ENCODE measurements at places on chromosomes 2 and 18.
A peak's percentile ranks its signal among the peaks of the same experiment; 100 is the strongest.

- DNase-seq, result no peak
Observed at GRCh38 chr2:207792244-207792785, 22.6 kb upstream of the FZD5 start.

GRCh38 chr18:45341454-45341853 lies 273.8 kb upstream of the SLC14A2 start:
- no peak for DNase-seq

DNA sequence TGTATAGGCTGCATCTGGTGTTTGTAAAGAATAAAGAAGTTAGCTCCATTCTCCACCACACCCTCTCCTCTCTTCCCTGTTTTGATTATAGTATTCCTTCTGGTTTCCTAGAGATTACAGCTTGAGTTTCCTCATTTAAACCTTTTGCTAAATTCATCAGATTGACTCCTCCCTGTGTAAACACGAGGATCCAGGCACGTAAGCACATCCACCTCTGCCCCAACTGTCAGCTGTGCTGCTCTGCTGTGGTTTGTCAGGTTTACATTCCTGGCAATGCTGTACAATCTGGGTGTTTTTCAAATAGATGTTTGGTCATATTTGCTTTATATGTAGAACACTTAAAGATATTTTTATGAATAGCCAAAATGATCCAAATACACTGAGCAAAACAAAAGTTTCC lies 302.8 kb downstream of the PTGR3 start:
- peak; percentile 39 for DNase-seq

DNA sequence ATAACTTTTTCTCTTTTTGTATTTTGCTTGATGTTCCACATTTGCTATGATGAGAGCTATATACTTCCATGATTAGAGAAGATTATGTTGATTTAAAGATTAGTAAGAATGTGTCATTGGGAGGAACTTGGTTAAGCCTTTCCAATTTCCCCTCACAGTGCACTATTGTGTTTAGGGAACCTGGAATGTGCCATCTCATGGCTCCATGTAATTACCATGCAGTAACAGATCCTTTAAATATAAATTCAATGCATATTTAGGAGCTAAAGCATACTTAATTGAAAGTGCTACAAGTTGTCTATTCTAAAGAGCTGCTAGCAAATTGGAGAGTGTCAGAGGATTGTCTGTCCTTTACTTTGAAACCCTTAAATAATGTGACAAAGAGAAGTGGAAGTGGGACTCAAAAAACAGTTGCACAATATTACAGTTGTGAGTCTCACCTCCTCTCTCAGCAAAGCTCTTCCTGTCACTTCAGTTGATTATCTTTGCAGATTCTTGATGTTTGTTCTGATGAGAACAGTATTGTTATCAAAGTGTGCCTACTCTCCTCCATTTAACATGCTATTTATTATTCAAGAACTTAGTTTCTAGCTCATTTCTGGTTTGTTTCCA lies 1162.7 kb upstream of the ZEB2 start:
- no peak for DNase-seq

DNA sequence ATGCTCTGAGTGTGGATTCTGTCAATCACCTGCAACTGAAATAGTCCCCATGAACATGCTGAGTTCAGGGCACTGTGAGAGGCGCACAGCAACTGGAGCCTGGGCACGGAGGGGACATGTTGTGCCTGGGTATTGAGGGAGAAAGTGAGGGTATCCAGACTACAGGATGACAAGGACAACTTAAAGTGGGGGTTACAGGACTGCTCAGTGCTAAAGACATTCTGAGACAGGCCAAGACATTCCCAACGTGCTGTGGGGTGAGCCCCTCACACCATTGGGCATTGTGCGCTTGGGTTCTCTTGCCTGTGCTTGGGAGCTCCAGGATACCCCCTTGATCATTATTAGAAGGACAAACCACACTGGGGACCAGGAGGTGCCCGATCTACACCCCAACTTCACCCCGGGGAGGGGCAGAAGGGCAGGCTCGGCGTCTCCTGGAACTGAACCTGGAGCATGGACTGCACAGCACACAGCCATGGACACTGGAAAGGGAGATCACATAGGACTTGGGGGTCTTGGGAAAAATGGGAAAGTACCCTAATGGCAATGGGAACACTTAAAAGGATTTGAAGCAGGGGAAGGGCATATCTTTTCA lies 72.5 kb upstream of the HDAC4 start:
- DNase-seq, result no peak

- DNase-seq, result no peak
Observed at GRCh38 chr18:47150824-47151366, 595 bp upstream of the HDHD2 start.

- DNase-seq, result no peak
Observed at GRCh38 chr2:134254824-134255223, 952 bp downstream of the MGAT5 start.

DNA sequence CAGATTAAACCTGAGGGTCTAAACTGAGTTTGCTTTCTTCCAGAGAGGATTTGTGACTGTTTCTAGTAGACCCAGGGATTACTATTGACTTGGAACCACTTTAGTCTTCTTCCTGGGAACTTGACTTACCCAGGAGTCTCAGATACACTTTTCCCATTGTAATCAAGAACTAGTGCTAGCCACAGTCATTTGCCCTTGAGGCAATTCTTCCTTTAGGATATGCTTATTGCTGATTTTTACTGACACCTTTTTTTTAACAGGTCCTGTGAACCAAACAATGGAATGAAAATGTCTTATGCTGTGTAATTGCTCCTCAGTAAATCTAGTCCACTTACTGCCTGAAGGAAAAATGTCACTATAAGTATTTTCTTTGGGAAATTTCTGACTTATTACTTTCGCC lies 78.3 kb downstream of the TAF4B start:
- no peak for DNase-seq

DNA sequence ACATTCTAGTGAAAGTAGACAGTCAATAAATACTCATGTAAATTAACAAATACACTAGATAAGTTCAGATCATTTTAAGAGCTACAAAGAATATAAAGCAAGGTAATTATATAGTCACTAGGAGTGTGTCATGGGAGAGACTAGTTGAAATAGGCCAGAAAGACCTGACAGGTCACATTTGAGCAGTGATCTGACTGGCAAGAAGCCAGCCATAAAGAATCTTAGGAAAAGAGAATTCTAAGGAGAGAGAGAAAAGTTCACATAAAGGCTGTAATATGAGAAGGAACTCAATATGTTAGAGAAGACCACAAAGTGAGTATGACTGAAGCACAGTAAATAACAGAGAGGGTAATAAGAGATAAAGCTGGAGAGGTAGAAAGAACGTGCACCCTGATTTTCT lies 31.2 kb downstream of the VSNL1 start:
- no peak for DNase-seq

- DNase-seq, result no peak
Observed at GRCh38 chr2:238337846-238338245, 17.5 kb downstream of the TRAF3IP1 start.

Measured in NCI-H2081 treated with DMSO at 0.1 percent for 48 hours (cell line).